Activated CD8-positive, alpha-beta T cell treated with anti-CD3 and anti-CD28 coated beads, Interleukin-2, amount 10 ng/mL, durations not matched to agents 7 days and 5 days (primary cell): ENCODE measurements at places on chromosomes 3 and 15. TPM values are rescaled to one million over a fixed set of nuclear protein-coding genes. Genes with fewer than 3 reads are reported as not detected.

DNA sequence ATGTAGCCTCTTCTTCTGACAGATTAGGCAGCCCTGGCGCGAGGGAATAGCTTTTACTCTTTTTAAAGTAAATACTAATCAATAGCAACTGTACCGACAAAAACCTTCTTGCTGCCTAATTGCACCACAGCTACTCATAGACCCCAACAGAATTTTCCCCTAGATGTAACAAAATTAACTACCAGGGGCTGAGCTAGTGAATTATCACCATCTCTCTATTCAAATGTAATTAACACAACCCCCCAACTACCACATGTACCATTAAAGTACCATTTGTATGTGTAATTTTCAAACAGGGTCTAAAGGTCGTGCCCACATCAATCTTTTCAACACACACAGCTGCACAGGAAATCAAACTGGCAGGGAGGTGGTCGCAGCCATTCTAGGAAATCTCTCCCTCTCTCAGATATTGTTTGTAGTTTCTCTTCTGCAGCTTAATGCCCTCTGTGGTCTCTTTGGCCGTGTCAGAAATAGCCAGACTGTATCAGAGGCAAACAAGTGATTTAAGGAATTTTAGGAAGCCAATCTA lies 322.9 kb downstream of the RORA start:
- no peak overlapping the region for H3K27ac ChIP-seq
- no peak for DNase-seq
- no peaks in the 10 kb centered on the region for H3K36me3 ChIP-seq
- H3K27me3 ChIP-seq, result peaks cover 7% of the 10 kb centered on the region

- H3K27ac ChIP-seq, result no peak overlapping the region
- H3K36me3 ChIP-seq, result no peaks in the 10 kb centered on the region
- DNase-seq, result no peak
- peaks cover 4% of the 10 kb centered on the region for H3K4me1 ChIP-seq
- peaks cover 21% of the 10 kb centered on the region for H3K27me3 ChIP-seq
- no peak overlapping the region for H3K4me3 ChIP-seq
Observed at GRCh38 chr3:124057420-124057819, 65.5 kb upstream of the ROPN1 start.

The EBLN2 gene
- 5.9 TPM for total RNA-seq

GRCh38 chr3:48661501-48662144 lies 1.1 kb downstream of the CELSR3 start:
- peak; percentile 84 for DNase-seq
- no peak overlapping the region for H3K27ac ChIP-seq
- peak overlapping the region; percentile 52 for H3K4me3 ChIP-seq
- peaks cover 43% of the 10 kb centered on the region for H3K4me1 ChIP-seq
- peaks cover 9% of the 10 kb centered on the region for H3K27me3 ChIP-seq

DNA sequence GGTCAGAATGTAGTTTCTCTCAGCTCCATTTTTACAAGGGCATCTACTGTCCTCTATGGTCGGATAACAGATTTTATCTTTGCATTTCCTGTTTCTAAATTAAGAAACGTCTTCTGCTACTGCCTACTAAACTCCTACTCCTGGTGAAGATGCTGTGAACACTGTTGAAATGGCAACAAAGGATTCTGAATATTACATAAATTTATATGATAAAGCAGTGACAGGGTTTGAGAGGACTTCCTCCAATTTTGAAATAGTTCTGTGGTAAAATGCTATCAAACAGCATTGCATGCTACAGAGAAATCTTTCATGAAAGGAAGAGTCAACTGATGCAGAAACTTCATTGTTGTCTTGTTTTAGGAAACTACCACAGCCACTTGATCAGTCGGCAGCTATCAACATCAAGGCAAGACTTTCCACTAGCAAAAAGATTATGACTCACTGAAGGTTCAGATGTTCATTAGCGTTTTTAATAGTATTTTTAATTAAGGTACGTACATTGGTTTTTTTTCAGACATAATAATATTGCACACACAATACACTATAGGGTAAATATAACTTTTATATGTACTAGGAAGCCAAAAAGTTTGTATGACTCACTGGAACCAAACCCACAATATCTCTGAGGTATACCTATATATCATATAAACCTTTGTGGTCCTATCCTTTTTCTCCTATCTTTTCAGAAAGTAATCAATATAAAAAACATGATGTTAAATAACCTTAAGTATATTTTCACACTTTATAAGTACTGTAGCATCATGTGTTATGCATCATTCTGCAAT lies 156.1 kb downstream of the STAG1 start:
- DNase-seq, result no peak
- H3K36me3 ChIP-seq, result peaks cover 17% of the 10 kb centered on the region
- H3K27ac ChIP-seq, result peak overlapping the region; percentile 65
- no peaks in the 10 kb centered on the region for H3K27me3 ChIP-seq

DNA sequence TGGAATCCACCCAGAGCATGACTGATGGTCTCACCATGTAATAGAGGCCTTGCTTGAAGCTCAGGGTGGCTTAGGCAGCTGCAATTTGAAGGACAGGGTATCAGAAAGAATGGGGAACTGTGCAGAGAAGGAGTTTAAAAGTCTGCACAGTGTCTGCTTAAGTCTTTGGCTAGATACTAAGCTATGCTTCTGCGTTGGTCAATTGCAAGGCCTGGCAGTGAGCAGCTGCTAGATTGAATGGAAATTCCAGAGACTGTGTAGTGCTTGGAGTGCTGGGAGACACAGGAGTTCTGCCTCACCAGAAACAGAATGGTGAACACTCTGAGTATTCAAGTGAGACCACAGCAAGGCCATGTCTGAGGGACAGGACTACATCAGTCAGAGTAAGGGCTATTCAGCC lies 17.3 kb upstream of the ATP10A start:
- H3K27me3 ChIP-seq, result peaks cover 9% of the 10 kb centered on the region
- DNase-seq, result no peak
- H3K4me1 ChIP-seq, result peaks cover 3% of the 10 kb centered on the region
- no peak overlapping the region for H3K4me3 ChIP-seq
- no peaks in the 10 kb centered on the region for H3K36me3 ChIP-seq

The PRR20G gene
- not detected for total RNA-seq

GRCh38 chr3:139758654-139759291 lies 81.0 kb upstream of the NMNAT3 start:
- H3K4me1 ChIP-seq, result no peaks in the 10 kb centered on the region
- no peaks in the 10 kb centered on the region for H3K36me3 ChIP-seq
- no peak overlapping the region for H3K4me3 ChIP-seq
- DNase-seq, result no peak

The HRH1 gene
- total RNA-seq, result 0.29 TPM

DNA sequence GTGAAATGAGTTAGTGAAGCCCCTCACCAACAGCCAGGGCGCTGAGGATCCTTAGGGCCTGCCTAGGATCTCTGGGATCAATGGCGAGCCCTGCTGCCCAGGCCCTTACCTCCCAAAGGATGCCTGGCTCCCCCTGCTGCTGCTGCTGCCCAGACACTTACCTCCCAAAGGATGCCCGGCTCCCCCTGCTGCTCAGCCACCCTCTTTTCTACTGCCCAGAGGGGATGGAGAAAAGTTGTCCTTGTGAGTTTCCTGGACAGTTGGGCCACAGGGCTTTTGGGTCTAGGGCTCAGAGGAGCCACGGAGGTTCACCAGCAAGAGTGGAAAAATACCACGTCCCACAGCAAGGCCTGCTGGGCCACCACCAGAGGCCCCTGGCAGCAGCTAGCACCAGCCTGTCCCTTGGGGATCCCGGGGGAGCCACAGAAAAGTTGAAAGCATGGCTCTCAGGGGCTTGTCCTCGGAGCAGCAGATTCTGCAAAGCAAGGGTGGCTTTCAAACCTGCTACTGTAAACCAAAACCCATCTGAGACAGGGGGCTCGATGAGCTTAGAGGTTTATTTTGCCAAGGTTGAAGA lies 59.4 kb downstream of the SLC6A6 start:
- H3K4me1 ChIP-seq, result peaks cover 12% of the 10 kb centered on the region
- DNase-seq, result peak; percentile 59
- H3K27me3 ChIP-seq, result no peaks in the 10 kb centered on the region
- H3K36me3 ChIP-seq, result peaks cover 32% of the 10 kb centered on the region
- peak overlapping the region; percentile 65 for H3K27ac ChIP-seq
- no peak overlapping the region for H3K4me3 ChIP-seq

The SAMMSON gene
- not detected for total RNA-seq

GRCh38 chr3:16174389-16174788 lies at the start of gene GALNT15:
GALNT15 (plus strand) TSS chr3:16174680; CDS start chr3:16175152, 472 bp downstream.
- H3K4me1 ChIP-seq, result no peaks in the 10 kb centered on the region
- no peak within 1 kb of the TSS for H3K27ac ChIP-seq

DNA sequence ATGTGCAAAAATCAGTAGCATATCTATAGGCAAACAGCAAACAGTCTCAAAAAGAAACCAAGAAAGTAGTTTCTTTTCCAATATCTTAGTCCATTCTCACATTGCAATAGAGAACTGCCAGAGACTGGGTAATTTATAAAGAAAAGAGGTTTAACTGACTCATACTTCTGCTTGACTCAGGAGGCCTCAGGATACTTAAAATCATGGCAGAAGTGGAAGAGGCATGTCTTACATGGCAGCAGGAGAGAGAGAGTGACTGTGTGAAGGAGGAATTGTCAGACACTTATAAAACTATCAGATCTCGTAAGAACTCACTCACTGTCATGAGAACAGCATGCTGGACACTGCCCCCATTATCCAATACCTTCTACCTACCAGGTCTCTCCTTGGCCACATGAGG lies 327.9 kb upstream of the EPHA3 start:
- DNase-seq, result no peak
- H3K27me3 ChIP-seq, result no peaks in the 10 kb centered on the region
- no peaks in the 10 kb centered on the region for H3K4me1 ChIP-seq
- H3K36me3 ChIP-seq, result no peaks in the 10 kb centered on the region
- no peak overlapping the region for H3K4me3 ChIP-seq

DNA sequence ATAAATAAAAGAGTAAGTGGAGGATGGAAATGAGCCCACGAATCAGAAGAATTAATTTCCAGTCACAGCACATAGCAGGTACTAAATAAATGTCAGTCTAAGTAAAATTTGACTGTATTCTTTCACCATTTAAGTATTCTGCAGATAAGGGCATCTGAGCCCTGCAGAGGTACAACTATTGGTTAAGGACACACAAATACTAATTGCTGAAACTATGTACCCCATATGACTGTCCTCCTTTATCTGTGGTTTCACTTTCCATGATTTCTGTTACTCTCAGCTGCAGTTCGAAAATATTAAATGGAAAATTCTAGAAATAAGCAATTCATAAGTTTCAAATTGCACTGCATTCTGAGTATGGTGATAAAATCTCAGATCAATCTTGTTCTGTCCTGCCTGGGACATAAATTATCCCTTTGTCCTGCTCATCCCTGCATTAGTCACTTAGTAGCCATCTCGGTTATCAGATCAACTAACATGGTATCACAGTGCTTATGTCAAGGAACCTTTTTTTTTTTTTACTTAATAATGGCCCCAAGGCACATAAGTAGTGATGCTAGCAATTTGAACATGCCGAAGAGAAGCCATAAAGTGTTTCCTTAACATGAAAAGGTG lies 95.1 kb downstream of the LSAMP start:
- no peak overlapping the region for H3K27ac ChIP-seq
- no peaks in the 10 kb centered on the region for H3K36me3 ChIP-seq
- no peak for DNase-seq
- H3K4me3 ChIP-seq, result no peak overlapping the region
- H3K4me1 ChIP-seq, result no peaks in the 10 kb centered on the region
